Stimulated activated CD4-positive, alpha-beta T cell treated with anti-CD3 and anti-CD28 coated beads, Interleukin-15, amount 100 ng/mL, for 1 hour (primary cell): ENCODE measurements at places on chromosomes 3 and 15.

DNA sequence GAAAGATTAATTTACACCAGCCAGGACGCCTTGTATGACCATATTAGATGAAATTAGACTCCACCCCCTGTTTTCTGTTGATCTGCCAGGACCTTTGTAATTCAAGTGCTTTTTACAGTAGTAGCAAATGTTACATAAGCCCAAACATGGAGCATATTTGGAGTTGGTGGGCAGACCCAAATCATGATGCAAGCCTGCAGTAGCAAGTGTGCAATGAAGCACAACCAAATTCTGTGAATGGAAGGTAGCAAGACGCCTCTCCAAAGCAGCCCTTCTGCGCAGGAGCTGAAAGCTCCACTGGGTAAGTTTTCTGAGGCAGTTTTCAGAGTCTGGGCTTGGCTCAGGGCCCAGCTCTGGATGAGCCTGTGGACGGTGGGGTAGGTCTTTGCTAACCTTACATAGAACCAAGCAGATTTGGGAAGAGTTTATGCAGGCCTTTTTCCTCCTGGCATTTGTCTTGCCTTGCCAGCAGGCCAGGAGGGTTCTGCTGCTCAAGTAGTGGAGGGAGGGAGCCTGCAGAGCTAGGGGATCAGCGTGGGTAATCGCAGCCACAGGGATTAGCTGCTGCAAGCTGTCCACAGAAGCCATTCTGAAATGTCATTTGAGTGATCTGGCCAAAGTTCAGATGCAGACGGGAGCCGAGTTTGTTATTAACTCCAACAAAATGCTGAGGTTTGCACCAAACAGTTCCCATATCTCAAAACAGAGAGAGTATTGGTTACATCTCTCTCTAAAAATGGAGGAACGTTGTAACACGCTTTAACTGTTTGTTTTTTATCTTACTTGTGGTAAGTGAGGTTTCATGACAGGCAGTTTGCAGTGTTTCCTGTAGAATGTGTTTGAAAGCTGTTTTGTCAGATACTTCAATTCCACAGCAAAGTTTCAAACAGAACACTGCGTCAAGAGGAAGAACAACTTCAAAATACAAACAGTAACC is 55.4 kb downstream of the PSMD6 start:
- DNase-seq: no peak

GRCh38 chr3:11289864-11290263 is 17.7 kb downstream of the ATG7 start:
- DNase-seq: no peak

DNA sequence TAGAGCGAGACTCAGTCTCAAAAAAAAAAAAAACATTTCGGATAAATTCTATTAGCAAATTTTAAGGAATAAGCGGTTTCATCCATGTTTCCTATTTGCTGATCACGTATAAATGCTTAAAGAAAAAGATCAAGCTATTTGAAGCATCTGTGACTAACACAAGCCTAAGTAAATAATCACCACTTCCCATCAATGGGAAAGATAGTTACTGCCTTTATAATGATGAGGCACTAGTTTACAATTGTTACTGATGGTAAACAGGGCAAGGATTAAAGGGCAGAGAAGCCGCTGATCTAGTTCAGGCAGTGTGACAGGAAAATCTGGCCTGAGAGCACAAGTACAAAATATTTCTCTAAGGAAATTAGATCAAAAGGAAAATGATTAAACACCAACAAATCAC is 13.7 kb downstream of the CLPX start:
- DNase-seq: no peak

DNA sequence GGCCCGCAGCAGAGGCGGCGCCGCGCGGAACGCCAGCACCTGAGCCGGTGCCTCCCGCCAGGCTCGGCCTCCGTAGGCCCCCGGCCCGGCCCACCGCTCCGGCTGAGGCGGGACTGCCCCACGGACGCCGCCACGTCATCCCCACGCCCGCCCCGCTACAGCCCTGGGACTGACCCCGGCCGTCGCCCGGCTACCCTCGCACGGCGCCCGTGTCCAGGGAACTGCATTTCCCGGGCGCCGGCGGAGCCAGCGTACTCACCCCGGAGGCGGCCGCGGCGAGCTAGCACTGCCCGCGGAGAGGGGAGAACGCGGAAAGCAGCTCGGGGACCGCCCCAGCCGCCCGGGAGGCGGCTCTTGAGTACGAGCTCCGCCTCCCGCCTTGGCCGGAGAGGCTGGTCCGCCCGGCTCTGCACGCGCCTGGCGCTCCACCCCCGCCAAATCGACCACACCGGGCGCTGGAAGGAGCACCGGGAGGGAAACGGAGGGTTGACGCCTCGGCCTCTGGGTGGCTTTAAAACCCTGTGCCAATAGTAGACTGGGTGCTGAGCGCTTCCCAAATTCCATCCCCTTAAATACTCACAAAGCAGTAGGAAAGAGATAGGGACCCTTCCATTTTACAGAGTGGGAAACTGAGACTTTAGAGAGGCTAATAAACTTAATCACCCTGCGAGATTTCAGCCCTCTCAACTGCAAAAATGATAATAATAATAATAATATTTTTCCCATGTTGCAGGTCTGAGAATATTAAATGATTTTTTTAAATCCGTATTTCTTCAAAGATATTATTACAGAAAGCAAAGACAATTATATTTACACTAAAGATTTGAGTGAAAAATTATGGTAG is at the start of gene B4GALT4:
B4GALT4 (minus strand) TSS at position 288 of the 844 bp plus-strand sequence. CDS start 10,779 bp downstream, outside the sequence.
- DNase-seq: peak; percentile 45

GRCh38 chr15:64503197-64503596 is 42.8 kb downstream of the ZNF609 start:
- DNase-seq: no peak

DNA sequence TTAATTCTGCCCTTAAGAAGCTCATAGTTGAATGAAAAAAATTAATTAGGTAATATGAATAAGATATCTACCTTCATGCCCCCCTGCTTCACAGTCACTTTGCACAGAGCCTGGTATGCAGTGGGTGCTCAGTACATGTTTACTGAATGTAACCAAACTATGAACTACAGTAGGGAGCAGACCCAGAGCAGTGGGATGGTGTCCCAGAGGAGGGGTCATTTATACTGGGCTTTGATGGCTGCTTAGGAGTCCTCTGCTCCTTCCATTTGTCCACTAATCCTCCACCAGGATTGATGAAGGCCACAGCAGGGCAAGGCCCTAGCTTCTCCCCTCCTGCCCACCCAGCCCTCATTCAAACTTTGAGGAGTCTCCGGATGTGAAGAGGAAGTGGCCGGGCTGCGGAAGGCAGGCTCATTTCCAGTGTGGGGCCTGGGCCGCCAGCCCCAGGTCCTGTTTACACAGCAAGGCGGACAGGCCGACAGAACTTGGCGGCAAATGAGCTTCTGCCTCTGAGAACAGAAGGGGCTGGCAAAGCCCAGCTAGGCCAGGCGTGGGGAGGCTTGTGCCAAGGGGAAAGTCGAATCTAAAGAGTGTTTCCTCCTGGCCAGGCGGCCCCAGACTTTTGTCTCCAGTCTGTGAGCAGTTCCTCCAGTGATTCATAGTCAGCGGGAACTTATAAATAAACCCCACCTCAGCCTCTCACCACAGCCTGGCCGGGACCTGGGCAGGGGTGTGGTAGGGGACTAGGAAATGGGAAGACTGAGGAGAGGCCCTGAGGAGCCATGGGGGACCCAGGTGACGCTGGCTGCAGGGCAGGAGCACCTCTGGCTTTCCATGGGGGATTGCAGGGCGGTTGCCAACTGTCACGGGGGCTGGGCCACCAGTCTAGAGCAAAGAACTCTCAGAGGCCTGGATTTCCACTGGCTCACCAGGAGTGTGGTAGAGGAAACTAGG is 51.6 kb upstream of the LCTL start:
- no peak for DNase-seq

- no peak for DNase-seq
Measured at GRCh38 chr15:88003541-88004327, 252.8 kb downstream of the NTRK3 start.

GRCh38 chr15:66237513-66238235 is 15.9 kb downstream of the MEGF11 start:
- DNase-seq: no peak

DNA sequence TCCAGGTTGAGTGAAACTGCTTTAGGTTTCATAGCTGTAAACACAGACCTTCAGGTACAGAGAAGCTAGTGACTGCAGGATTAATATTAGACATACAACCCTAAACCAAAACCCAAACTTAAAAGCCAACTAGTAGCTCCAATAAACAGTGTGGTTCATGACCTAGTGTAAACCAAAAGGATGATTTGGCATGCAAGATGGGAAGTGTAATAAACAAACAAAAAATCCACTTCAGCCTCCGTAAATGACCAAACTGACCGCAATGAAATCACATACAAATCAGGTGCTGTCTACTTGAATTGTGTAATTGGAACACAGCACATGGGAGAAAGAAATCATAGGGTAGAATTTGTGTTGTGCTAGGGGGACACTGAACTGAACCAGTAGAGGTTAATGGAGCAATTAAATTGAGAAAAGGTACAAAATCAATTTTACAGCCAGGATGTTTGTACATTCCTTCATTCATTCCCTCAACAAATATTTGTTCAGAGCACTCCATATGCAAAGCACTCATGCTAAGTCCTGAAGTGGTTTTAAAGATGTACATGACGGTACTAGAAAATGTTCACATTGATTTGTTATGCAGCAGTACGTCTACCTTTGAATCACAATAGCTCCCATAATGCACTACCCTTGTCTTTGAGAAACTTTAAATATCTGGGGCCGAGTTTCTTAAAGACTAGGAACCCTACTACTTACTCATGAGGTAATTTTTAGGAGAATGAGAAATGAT is 21.4 kb upstream of the CHST2 start:
- DNase-seq: no peak

DNA sequence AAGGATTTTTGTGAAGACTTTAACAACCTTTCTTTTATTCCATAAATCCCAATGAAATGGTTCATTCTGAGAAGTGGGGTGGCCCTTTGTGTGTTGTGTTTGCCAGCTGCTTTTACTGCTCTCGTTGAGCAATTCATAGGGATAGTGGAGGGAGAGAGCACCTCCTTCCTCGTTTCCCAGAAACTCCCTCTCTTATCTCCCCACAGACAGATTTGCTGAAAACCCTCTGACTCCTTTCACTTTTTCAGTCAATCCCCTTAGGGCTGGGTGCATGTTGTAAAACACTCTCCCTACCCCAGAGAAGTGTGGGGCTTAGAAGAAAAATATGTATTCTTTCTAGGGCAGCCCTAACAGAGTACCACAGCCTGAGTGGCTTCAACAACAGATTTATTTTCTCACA is 557.2 kb upstream of the RGMA start:
- DNase-seq: no peak

GRCh38 chr15:66734961-66735908 is 33.2 kb downstream of the SMAD6 start:
- DNase-seq: no peak

GRCh38 chr3:64224826-64225610 is at the start of gene PRICKLE2:
Gene PRICKLE2, minus strand, starts transcription at chr3:64225466. Its CDS starts 26,539 bp downstream, at chr3:64198927.
- no peak for DNase-seq

- DNase-seq: no peak
Measured at GRCh38 chr15:84969257-84969656, 12.4 kb upstream of the PDE8A start.

- DNase-seq: no peak
Measured at GRCh38 chr3:56443372-56443771, 24.9 kb downstream of the ERC2 start.

- no peak for DNase-seq
Measured at GRCh38 chr3:105938101-105938500, 69.3 kb upstream of the CBLB start.

DNA sequence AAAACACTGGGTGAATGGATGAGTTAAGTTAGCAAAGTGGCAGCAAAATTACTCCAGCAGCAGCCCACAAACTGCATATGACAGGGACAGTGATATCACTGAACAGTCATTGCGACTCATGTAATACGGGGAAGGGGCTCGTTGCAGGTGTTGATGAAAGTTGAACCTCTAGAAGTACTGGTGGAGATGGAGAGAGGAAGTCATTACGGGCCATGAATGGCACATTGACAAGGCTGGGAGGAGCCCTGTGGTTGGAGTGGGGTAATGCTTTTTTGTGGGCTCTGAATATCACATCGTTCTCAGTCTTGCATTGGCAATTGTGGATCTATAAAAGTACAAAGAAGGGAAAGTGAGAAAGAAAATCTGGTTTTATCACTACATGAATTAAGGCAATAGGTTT is 278.1 kb downstream of the ZPLD1 start:
- DNase-seq: no peak

- DNase-seq: no peak
Measured at GRCh38 chr15:65368302-65369211, 9.2 kb downstream of the IGDCC3 start.

GRCh38 chr3:186069199-186069598 is 39.7 kb downstream of the ETV5 start:
- no peak for DNase-seq

DNA sequence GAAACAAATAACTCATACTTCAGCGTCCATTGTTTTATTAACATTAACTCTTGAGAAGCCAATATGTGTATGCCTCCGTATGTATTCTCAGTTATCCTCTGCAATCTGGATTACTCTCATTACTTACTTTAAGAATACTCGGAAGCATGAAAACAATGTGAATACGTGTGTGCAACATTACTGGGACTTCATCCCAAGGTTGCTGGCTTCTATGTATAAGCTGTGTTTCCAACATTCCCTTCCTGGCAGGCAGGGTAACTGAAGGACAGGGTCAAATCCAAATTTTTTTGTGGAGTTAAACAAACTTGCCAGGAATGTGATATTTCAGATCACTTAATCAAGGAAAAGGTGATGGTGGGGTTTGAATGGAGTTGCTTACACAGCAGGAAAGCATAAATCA is 34.5 kb upstream of the NR1I2 start:
- DNase-seq: no peak

GRCh38 chr3:193490580-193490979 is 64.1 kb downstream of the ATP13A4 start:
- no peak for DNase-seq

GRCh38 chr15:77664428-77664827 is 31.7 kb upstream of the LINGO1 start:
- DNase-seq: no peak
